Activated CD4-positive, alpha-beta T cell treated with anti-CD3 and anti-CD28 coated beads, Interleukin-2, amount 50 U/mL, for 4 hours (primary cell): ENCODE measurements at places on chromosomes 5 and 9.

DNA sequence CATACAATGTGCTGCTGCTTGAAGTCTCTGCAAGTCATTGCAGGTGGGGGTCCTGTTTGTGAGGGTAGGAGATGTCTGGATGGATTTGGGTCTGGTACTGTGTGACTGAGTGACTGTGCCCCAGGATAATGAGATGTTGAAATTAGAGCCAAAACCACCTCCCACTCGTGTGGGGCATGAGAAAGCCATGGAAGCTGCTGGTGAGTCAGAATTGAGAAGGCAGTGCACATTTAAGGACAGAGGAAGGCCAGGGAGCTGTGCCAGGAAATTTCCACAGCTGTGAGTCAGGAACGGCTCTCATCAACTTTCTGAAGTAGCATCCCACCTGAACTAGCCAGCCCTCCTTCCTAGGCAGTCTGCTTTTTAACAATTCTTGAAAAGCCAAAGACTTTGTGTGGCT, 229.8 kb downstream of the DRD1 start:
- no peak for DNase-seq

DNA sequence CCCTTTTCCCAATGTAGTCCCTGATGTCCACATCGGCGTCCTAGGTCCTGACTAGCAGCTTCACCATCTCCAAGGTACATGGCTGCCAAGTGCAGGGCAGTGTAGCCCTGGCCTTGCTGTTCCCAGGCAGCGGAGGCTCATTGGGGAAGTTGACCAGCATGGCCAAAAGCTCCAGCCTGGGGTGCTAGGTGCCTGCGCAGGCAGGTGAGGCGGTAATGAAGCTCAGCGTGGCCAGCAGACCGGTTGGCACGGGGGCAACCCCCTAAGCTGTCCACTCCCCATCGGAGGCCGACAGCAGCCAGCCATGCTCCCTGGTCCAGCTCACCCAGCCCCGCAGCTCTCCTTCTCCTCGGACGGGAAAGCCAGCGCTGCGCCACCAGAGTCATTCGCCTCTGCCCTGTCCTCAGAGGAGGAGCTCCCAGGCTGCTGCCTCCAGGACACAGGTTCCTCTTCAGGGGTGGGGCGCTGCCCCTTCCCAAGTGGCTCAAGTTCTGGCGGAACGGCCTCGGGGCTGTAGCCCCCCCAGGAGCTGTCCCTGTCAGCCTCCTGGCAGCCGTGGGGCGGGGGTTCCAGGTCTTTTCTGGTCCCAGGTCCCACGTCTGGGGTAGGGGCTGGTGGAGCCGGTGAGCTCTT, 1218.2 kb downstream of the FOXD4L5 start:
- no peak for DNase-seq

GRCh38 chr9:3751125-3751758, 225.4 kb upstream of the RFX3 start:
- DNase-seq = no peak

DNA sequence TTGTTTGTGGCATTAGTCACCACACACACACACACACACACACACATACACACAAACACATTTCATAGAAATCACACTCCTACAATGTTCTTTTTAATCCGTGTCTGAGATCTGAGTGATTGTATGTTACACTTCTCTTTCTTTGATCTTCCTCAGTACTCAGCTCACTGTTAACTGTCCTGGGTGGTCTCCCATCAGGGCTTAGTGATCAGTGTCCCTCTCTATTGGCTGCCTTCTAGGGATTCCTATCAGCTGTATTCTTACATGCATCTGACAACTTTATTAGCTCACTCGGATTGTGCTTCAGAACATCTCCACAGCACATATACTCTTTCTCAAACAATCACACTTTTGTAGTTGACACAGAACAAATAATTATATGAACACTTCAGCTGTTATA, 170.2 kb upstream of the POU5F2 start:
- no peak for DNase-seq

- no peak for DNase-seq
These were observed 20.0 kb upstream of the NPM1 start for GRCh38 chr5:171367424-171368370.

- no peak for DNase-seq
These were observed 194.1 kb downstream of the RANBP17 start for GRCh38 chr5:171055875-171056454.

GRCh38 chr9:134607971-134608370, 33.6 kb upstream of the COL5A1 start:
- no peak for DNase-seq

DNA sequence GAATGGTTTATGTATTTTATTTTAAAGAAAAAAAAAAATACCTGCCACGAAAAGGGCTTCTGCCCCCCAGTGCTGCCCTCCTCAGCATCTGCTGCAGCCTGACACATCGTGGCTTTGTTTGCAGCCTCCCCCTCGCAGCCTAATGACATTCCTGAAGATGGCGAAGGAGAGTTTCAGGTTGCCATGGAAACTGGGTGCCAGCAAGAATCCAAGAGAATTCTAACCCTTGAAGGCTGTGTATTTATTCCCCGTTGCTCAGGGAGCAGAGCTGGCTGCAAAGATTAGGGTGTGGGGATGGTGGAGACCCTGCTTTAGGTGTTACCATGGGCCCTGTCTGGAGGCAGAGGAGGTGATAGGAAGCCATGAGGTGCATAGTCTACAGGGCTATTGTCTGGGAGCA, 126.6 kb downstream of the NSG2 start:
- DNase-seq = no peak

DNA sequence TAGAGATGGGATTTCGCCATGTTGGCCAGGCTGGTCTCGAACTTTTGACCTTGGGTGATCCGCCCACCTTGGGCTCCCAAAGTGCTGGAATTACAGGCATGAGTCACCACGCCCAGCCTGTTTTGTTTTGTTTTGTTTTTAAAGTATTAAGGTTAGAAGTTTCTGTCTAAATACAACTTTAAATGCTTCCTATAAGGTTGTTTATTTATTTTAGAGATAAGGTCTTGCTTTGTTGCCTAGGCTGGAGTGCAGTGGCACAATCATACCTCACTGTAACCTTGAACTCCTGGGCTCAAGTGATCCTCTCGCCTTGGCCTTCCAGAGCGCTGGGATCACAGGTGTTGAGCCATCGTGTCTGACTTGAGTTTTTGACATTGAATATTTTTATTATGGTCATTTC, 11.4 kb downstream of the MRRF start:
- DNase-seq = no peak

- no peak for DNase-seq
These were observed 39.1 kb upstream of the CTNNAL1 start for GRCh38 chr9:109052416-109052815.

DNA sequence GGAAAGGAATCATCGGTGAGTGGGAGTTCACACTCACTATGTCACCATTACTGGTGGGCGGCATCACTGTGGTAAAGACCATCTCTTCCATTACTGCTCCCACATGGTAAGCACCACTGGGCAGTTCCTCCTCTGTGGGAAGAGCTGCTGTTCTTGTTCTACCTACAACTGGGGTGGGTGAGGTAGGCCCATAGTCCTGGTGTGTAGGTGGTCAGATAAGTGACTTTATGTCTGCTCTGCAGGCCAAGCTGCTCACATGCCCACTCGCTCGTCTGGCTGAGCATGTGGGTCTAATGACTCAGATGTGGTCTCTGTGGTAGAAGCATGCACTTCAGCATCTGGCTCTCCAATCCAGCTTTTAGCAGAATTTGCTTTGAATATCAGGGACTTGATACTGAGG, 82.9 kb downstream of the TMEM215 start:
- no peak for DNase-seq
